ENCODE measurements at places on chromosomes 11 and 22. TPM values are rescaled to one million over a fixed set of nuclear protein-coding genes. Genes with fewer than 3 reads are reported as not detected.

GRCh38 chr22:45284705-45285262 is at the start of gene UPK3A:
Gene UPK3A, plus strand, starts transcription at chr22:45284949. Its CDS starts 65 bp downstream, at chr22:45285014.
- DNase-seq = peak; percentile 70

DNA sequence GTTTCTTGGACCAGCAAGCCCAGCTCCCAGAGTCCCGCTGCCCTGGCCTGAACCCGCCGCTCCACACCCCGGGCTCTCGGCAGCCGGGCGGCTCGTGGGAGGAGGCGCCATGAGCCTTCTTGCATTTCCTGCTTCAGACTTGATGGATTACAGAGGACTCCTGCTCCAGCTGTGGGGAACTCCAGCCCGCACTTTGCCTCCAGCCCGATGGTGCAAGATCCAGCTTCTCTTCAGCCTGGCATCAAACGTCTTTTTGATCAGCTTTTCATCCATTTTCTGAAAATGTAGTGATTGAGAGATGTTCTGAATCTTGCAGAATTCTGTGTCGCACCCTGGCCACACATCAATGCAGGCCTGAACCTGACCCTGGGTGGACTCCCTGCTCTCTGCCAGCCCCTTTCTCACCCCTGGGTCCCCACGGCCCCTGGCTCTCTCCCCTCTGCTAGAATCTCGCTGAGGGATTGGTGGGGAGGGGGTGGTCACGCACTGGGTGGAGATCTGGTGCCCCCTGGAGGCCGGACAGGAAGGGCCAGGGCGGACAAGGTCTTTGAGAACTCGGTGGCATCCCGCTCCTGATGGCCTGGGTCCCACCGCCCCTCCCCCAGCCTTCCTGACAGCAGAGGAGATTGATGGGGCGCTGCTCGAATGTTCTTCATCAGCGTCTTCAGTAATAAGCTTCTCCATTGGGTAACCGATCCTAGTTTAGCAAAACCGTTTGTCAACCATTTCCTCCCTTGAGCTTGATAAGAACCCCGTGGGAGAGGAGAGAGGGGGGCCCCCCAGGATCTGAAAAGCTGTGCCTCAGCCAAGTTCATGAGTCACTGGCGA is 12.1 kb upstream of the NFAM1 start:
- peak; percentile 69 for DNase-seq

DNA sequence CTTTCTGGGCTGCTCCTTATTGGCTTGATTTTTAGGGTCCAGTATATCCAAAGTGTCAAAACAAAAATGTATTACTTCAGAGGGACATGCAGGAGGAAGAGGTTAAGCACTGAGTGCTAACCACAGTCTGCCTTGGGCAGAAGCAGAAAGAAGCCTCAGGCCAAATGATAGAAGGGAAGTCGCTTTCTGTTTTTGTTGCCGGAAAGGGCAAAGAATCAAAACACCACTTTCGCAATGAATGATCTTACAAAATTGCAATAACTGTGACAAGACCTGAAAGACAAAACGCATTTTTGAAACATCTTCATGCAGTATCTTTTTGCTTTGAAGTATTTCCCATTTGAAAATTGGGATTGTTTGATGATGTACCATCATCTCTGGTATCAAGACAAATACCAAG is 70.1 kb upstream of the PICALM start:
- DNase-seq = no peak

DNA sequence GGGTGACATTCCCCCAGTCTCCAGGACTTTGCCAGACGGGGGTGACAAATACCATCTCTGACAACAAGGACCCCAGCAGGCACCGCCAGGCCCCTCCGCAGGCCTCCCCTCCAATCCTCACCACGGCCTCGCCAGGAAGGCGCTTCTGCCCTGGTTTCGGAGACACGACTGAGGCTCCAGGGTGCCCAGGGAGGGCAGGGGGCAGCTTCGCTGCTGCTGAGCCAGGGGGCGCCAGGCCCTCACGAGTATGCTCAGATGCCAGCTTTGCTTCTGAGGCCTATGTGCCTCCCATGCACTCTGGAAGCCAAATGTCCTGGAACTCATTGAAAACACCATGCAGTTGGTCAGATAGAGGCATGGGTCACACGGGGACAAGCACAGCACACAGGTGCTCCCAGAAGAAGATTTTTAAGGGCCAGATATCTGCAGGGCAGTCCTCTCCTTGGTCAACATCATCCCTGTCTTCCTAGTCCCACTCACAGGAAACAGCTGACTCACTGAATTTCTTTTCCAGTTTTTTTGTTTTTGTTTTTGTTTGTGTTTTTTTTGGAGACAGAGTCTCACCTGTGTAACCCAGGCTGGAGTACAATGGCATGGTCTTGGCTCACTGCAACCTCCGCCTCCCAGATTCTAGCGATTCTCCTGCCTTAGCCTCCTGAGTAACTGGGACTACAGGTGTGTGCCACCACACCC is 19.9 kb downstream of the BID start:
- no peak for DNase-seq

DNA sequence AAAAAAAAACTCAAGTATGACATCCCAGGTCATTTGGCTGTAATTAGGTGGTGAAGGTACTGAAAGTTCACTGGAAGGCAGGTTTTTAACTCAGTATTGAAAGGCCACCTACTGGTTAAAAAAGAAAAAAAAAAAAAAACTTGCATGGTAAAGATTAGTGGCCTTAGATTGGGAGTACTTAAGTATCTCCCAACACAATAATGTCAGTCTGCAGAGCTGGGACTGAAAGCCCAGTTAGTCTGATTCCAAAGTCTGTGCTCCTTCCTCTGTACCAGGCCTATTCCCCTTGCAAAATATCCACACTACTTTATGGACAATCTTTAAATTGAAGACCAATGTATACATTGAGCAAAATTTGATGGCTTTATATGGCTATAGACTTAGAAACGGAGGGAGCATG is 85.5 kb downstream of the NOX4 start:
- peak; percentile 50 for DNase-seq

DNA sequence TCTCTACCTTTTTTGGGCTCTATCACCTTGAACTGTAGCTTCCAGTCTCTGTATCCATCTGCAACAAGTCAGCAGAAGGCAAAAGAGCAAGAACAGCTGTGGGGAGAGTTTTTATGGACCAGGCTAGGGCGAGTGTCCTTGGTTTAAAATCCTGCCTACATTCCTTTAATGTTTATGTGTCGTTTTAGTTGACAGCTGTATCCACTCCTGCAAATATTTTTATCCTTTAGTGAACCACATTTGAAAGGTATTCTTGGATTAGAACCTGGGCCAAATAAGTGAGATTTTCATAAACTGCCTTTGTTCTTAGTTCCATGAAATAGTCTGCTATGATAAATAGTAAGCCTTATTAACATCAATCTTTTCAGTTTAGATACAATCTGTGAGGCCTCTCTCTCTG is 712.2 kb downstream of the ETS1 start:
- DNase-seq = no peak

Gene SLC37A2
- 0.23 TPM for total RNA-seq

Gene CRYBB3
- not detected for total RNA-seq

Measured in HT-29 (cell line).